Chondrocyte (in vitro differentiated cells): ENCODE measurements at places on chromosomes 6 and 20. TPM values are rescaled to one million over a fixed set of nuclear protein-coding genes. Genes with fewer than 3 reads are reported as not detected.

GRCh38 chr6:159506048-159506447 is 187.0 kb downstream of the SOD2 start:
- H3K4me3 ChIP-seq, result no peak overlapping the region
- no peak for DNase-seq
- H3K27ac ChIP-seq, result no peak overlapping the region
- no peaks in the 10 kb centered on the region for H3K4me1 ChIP-seq
- H3K27me3 ChIP-seq, result peaks cover 2% of the 10 kb centered on the region
- H3K36me3 ChIP-seq, result no peaks in the 10 kb centered on the region

The GGT7 gene
- total RNA-seq, result 10.4 to 23.9 TPM (median 23.7 TPM) in 3 replicates

The MMP24 gene
- 1.1 to 2.6 TPM (median 2.4 TPM) in 3 replicates for total RNA-seq

The NDUFAF5 gene
- total RNA-seq, result 21.1 to 24.4 TPM (median 22.2 TPM) in 3 replicates

The ATP9A gene
- total RNA-seq, result 43.1 to 49.6 TPM (median 43.4 TPM) in 3 replicates

The SPINT3 gene
- total RNA-seq, result not detected in 3 replicates
